ENCODE measurements at places on chromosomes 5 and 9.

DNA sequence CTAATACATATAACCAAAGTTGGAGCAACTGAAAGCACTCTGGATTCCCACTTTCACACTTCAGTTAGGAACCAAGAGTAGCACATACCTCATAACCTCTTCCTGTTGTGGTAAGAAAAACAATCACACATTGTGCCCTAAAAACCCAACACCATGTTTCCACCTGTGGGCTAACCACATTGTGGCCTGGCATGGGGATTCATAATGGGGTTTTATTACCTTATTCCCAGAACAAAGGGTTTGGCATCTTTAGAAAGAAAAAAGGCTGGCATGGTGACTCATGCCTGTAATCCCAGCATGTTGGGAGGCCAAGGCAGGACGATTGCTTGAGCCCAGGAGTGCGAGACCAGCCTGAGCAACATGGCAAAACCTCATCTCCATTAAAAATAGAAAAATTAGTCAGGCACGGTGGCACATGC, 60.6 kb downstream of the HSD17B3 start:
- no peak for DNase-seq

- DNase-seq: no peak
Observed at GRCh38 chr5:16736158-16736995, 119.6 kb upstream of the RETREG1 start.

DNA sequence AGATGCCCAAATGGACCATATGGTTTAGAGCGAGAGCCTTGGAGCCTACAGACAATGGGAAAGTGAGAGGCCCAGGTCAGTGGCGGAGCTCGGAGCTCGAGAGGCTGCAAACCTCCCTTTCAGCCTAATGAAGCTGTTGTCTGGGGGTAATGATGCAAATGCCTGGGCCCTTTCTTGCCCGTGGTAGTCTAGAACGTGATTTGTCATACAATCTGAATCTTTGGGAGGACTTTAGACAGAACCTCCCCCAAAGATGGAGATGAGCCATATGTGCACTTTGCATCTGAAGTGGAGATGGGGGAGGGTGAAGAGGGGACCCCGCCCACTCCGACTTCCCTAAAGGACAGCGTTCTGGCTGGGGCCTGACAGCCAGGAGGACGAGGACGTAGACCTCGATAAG, 10.3 kb upstream of the NEUROG1 start:
- DNase-seq: no peak

GRCh38 chr9:116155698-116156039, 2.1 kb downstream of the PAPPA start:
- no peak for DNase-seq

DNA sequence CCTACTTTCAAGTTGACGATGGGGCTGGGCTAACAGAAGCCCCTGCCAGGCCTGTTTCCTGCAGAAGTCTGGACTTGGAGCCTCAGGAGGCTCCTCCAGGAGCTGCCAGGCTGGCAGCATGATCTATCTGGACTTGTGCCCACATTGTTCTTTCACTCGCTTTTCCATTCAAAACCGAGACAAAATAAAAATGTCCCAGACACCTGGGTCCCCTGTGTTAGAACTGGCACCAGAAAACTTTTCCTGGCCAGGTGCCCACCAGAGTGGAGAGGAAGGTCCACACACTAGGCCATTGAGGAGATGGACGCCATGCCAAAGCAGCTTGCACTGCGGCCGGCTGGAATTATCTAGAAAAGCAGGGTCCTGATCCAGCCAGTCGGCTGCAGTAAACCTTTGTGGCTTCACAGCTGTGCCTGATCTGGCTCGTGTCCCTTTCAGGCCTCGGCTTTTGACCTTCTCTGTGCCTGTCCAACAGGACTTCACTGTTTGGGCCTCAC, 78.2 kb downstream of the GCNT1 start:
- DNase-seq: no peak

DNA sequence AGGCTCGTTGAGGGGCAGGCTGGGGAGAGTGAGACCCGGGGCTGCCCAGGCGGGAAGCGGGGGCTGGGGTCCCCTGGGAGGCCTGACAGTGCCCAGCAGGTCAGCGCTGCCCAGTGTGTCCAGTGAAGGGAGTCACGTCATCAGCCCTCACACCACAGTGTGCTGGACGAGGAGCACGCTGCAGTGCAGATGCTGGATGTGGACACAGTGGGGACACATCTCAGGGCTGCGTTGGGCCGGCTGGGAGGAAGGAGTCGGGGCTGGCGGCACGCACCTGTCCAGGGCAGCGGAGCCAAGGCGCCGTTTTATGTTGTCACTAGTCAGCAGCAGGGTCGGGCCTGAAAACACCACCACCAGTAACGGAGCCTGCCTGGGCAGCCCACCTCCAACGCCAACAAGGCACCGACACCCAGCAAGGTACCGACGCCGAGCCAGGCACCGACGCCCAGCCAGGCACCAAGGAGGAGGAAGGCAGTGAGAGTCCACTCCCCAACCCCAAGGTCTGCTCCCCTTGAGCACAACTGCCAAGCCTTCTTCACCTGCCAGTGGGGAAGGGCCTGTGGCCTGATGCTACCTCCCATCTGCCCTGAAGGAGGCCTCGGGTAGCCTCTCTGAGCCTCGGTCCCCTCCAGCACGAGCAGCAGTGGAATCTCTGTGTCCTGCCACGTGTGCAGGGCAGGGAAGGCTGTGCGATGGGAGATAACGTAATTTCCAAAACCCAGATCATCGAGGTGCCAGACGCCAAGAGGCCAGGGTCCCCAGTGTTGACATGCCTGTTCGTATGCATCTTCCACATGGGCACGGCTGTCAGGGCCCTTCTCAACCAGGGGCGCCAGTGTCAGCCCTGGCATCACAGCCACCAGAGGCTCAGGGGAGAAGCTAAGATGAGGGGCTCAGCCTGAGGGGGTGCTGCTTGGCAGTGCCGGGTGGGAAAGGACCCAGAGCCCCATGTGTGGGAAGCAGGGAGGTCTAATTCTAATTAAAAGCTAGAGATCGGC, 21.9 kb upstream of the NSMF start:
- no peak for DNase-seq

- DNase-seq: no peak
Observed at GRCh38 chr5:172595596-172596455, 45.2 kb upstream of the NEURL1B start.

- DNase-seq: no peak
Observed at GRCh38 chr9:86685556-86685955, 261.8 kb downstream of the GAS1 start.

DNA sequence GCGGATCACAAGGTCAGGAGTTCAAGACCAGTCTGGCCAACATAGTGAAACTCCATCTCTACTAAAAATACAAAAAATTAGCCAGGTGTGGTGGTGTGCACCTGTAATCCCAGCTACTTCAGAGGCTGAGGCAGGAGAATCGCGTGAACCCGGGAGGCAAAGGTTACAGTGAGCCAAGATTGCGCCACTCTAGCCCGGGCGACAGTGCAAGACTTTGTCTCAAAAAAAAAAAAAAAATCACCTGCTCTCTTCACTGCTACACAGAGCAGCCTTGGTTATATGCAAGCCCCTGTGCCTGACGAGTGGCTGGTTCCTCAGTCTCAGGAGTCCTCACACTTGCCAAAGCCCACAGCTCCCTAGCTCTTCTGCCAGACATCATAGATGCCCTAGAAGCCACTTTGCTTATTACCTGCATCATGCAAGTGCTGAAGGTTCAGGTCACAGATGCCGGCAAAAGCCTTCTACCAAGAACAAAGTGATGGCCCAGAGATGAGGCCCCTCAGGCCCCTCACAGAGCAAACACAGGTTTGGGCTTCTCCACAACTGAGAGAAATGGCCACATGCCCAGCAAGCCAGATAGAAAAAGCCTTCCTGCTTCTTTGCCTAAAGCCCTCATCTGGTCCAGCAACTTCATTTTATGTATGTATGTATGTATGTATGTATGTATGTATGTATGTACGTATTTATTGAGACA, 176.4 kb downstream of the AUH start:
- DNase-seq: no peak

- no peak for DNase-seq
Observed at GRCh38 chr9:131889437-131890251, 149.8 kb upstream of the RAPGEF1 start.

GRCh38 chr5:53360811-53361210, 119.6 kb upstream of the FST start:
- DNase-seq: no peak

GRCh38 chr9:5560443-5561100, 50.2 kb downstream of the PDCD1LG2 start:
- no peak for DNase-seq

DNA sequence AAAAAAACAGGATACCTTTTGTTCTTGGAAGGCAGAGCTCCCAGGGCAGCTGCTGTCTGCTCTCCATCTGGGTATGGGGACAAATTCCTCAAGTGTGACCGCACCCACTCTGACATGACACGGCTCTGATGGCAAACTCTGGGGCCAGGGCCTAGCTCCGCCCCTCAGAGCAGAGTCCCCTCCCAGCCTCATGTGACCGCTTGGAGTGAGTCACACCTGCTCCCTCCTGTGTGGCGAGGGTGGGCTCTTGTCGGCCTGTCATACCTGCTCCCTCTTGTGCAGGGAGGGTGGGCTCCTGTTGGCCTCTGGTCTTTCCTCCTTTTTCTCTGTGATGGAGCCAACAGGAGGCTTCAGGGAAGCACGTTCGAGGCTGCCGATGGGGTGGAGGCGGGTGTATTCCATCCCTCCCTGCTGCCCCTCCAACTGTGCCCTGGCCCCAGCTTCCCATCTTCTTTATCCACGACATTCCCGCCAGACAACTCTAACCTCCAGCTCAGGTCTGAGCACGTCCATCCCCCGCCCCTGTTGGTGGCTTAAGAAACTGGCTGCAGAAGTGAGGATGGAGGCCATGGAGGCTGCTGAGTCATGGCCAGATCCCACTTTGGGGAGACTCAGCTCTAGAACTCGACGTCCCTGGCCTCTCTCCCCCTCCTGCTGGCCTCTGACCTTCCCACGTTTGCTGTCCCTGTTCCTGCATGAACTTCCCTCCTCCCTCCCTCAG, 65.3 kb downstream of the OLFM1 start:
- DNase-seq: no peak

DNA sequence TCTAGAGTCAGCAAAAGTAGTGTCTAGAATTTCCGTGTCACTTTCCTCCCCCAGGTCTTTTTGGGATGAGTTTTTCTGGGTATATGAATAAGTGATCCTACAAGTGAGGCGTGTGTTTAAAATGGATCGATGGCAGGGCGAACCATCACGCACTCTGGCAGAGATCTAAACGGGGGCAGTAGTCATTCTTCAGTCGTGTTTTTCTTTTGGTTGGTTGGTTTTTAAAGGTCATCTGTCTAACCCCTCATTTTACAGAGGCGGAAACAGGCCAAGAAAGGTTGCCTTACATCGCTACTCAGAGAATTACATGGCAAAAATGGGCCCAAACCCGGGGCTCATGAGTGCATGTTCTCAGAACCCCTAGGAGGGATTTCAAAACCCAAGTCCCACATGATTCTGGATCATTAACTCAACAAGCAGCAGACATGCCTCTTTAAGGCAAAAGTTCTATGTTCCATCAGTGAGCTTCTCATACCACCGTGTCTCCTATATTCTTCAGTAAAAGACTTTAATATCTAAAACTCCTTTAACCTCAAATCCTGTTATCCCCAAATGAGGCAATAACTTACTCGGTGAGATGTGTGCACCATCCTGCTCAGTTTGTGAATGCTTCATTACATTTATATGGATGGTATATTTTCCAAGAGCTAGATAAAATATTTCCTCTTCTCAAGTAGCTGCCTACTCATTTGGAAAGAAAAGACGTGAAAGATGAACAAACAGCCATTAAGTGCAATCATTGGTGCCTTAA, 145.8 kb downstream of the AOPEP start:
- no peak for DNase-seq

- no peak for DNase-seq
Observed at GRCh38 chr5:148864113-148864841, 37.9 kb downstream of the ADRB2 start.

GRCh38 chr5:72234265-72234700, 85.8 kb downstream of the MRPS27 start:
- DNase-seq: no peak

- DNase-seq: no peak
Observed at GRCh38 chr9:81150016-81150625, 539.2 kb downstream of the TLE1 start.

DNA sequence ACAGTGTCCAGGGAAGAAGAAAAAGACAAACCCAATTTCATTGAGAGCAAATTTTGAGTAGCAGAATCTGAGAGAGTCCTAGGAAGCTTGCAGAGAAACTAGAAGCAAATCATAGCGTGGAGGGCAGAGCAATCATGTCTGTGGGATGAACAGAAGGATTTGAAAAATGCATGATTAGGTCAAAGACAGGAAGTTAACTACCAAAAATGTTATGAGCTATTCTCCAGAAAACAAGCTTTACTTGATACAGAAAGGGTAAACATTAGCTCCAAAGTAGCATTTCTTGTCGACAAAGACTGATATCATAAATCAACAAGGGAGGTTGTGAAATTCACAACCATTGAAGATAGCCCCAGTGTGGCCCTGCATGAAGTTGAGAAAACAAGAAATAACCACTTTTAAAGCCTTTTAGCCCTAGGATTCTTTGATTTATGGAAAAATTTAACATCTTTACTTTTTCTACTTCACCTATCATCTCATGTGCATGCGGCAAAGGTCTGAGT, 97.7 kb upstream of the MEGF10 start:
- DNase-seq: no peak

DNA sequence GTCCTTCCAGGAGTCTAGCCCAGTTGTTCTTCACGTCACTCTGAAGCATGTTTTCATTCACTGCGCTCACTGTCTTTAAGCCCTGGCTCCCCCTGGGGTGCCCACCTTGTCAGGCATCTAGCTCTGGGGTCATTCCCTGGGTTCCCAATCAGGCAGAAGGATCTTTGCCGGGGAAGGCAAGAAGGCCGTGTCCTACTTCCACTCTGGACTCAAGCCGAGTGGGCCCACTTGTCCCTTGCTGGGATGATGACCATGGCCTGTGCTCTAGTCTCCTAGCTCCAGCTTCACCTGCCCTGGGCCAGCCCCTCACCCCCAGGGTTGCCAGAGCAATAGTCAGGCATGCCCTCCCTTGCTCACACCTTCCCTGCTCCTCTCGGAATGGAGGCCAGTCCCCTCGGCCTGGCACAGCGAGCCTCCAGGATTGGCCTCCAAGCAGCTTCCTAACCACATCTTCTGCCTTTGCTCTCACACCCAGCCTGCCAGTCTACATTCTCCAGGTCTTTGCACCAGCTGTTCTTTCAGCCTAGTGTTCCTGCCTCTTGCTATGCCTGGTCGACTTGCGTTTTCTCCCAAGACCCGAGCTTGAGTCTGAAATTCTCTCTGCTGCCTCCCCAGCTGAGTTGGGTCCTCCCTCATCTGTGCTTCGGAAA, 32.2 kb upstream of the PSD2 start:
- DNase-seq: no peak

- no peak for DNase-seq
Observed at GRCh38 chr9:121910491-121911040, 182.5 kb downstream of the TTLL11 start.
